ENCODE measurements at places on chromosomes 12 and 14.

GRCh38 chr12:109695416-109695815, 18.2 kb upstream of the FAM222A start:
- DNase-seq, result no peak

DNA sequence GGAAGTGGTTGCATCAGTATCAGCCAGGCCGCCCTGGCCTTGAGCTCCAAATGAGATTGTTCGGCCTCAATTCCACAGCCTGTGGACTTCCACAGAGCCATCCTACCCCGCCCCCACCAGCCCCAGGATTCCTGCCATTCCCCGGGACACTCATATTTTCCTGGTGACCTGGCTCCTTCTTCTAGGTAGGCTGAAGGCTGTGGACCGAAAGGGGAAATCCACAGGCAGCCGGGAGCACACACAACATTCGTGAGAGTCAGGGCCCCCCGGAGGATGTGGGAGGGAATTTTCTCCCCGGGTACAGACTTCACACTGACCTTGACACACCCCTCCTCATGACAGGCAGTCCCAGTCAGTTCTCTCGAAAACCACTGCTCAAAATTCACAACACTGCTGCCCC, 39.9 kb downstream of the RIN3 start:
- DNase-seq, result no peak

DNA sequence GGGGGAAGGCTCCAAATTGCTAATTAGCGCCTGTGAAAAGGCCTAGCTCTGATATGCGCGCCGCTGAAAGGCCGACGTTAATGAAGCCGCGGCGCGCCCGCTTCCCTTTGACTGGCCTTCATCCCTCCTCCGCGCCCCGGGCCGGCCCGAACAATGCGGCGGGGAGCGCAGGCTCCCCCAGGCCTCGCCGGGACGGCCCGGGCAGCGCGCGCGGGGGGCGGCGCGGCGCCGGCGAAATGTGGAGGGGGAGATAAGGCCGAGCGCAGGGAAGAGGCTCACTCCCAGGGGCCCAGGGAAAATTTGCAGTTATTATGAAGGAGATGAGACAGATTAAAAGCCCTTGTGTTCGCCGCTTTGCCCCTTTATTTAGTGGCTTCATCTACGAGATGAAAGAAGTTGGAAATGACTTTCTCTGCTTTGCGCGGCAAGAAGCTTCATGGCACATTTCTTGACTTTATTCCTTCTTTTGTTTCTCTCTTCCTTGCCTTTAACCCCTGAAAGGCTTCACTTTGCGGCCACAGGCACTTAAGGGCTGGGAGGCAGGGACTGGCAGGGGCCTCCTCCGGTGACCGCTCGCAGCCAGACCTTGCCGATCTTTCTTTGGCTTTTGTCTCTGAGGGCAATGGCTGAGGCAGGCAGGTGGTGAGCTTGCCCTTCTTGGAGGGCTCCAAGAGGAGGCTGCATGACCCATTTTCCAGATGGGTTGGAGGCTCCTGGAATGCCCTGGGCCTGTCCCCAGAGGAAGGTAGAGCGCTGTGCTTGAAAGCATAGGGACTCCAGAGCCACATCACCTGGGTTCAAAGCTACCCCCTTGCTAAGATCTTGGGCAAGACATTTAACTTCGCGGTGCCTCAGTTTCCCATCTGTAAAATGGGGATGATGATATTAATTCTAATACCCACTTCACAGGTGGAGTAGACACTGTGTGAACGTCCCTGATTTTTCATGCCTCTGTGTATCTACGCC, 12.7 kb upstream of the GPATCH2L start:
- no peak for DNase-seq

DNA sequence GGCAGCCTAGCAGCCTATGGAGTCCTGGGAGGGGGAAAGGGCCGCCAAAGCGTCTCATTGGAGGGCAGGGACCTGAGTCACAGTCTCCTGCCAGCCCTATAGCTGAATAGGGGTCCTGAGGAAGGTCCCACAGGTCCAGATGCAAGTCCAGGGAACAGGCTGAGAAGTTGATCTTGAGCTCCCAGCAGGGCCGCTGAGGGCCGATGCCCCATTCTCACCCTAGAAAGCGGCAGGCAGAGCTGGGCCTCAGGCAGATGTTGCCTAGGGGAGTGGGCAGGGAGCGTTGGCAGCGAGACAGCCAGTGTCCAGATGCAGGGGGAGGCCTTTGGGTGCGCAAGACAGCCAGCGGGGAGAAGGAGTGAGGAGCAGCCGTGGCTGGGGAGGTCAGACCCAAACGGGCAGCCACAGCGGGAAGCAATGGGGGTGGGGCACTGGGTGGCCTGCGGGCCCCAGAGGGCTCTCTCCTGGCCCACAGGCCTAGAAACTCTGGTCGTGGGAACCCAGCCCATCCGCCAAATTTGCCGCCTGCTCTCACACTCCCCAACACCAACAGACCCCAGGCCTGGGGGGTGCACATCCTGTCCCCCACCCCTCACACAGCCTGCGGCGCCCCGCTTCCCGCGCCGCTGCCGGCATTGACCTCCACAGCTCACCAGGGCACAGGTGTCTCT, 1.1 kb downstream of the HDAC7 start:
- peak; percentile 81 for DNase-seq

GRCh38 chr12:94012071-94012470, 136.3 kb upstream of the PLXNC1 start:
- DNase-seq, result no peak

GRCh38 chr14:94600148-94600545, 12.0 kb upstream of the SERPINA3 start:
- no peak for DNase-seq

DNA sequence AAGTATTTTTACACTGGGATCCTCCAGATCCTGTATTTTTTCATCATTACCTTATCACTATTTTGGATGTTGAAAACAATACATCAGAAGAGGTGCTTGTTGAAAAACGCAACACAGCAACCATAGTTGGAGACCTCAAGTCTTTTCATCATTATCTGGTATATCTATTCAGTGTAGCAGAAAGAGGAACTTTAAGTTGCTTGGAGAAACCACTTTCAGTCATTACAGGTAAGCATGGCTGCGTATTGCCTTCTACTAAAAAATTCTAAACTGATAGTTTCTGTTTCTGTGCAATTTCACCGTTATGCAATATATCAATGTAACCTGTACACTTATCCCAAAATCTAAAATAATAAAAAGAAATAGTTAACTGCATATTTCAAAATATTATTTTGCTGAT, 32.2 kb upstream of the PTPRQ start:
- DNase-seq, result no peak

DNA sequence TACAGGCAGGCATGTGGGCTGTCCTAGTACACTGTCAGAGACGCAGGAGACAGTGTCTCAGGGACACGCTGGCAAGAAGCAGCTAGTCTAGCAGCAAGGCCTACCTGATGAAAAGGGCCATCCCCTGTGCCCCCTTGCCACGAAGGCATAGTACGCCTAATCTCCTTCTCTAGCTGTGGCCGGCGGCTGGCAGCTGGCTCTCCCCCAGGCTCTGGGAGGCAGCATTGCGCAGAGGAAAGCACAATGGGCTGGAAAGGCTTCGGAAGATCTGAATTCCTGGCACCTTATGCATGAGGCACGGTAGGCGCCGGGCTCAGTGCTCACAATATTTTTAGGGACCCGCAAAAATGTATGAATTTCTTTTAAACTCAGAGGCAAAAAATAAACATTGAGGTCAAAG, 16.0 kb upstream of the PLEKHH1 start:
- no peak for DNase-seq

GRCh38 chr14:54450535-54450934, 9.4 kb upstream of the CNIH1 start:
- no peak for DNase-seq

DNA sequence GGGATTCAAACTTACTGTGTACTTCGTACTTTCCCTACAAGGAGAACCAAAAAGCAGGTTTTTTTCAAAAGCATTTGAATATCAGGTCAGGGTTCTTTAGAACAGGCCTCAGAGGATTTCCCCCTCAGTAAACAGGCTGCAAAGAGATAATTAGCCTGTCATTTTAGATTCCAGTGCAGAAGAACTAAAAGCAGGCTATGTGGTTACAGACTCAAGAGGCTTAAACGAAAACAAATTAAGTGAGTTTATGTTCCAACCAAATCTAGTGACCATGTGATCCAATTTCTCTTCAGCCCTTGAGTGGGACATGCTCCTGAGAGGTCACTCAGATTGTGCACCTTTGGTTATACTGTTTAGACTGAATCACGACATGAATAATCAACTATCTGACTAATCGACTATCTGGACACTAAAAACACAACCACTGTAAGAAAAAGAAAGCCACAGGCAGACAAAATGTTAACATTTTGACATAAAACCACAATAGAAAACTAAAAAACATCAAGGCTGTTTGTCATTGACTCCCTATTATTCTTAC, 4.5 kb downstream of the TMED8 start:
- no peak for DNase-seq

GRCh38 chr12:5027046-5027821, 16.4 kb upstream of the KCNA5 start:
- DNase-seq, result no peak

- no peak for DNase-seq
These were observed 4.4 kb downstream of the MMP17 start for GRCh38 chr12:131832321-131833231.

DNA sequence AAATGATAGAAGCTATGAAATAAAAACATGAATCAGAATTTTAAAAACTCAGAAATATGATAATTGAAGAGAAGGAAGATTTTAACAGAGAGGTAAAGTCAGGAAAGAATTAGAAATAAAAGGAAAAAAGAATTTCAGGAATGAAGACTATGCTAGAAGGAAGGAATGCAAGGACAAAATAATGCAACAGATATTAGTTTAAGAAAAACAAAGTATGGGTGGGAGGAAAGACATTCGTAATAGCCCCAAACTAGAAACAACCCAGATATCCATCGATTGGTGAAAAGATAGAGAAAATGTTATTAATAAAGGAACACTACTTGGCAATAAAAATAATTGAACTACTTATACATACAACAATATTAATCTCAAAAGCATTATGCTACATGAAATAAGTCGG, 129.6 kb downstream of the AKAP6 start:
- DNase-seq, result no peak

DNA sequence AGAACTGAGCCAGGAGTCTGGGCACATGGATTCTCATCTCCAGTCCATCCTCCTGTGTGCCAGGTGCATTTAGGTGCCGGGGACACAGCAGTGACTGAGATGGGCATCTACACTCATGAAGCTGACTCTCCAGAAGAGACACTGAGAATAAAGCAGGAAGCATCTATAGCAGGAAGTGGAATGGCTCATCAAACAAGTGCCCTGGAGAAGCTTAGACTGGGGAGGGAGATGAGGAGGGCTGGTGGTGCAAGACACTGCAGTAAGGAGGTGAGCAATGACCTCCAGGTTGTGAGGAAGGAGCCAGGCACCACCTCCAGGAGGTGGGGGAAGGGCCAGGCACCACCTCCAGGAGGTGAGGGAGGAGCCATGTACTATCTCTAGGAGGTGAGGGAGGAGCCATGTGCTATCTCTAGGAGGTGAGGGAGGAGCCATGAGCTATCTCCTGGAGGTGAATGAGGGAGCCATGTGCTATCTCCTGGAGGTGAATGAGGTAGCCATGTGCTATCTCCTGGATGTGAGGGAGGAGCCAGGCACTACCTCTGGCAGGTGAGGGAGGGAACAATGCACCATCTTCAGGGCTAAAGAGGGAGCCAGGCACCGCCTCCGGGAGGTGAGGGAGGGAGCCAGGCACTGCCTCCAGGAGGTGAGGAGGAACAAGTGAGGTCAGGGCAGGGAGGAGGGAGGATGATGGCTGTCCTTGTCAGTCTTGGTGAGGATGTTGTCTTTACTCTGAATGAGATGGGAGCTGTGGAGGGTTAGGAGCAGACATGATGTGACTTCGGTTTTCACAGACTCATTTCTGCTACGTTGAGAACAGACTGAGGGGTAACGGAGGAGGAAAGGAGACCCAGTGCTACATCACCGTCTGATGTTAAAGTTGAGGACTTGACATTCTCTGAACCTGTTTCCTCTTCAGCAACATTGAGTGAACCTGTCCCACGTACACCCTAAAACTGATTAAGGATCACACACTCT, 961.9 kb upstream of the TMEM132C start:
- no peak for DNase-seq

GRCh38 chr14:33668066-33668465, 282.8 kb downstream of the EGLN3 start:
- DNase-seq, result no peak

DNA sequence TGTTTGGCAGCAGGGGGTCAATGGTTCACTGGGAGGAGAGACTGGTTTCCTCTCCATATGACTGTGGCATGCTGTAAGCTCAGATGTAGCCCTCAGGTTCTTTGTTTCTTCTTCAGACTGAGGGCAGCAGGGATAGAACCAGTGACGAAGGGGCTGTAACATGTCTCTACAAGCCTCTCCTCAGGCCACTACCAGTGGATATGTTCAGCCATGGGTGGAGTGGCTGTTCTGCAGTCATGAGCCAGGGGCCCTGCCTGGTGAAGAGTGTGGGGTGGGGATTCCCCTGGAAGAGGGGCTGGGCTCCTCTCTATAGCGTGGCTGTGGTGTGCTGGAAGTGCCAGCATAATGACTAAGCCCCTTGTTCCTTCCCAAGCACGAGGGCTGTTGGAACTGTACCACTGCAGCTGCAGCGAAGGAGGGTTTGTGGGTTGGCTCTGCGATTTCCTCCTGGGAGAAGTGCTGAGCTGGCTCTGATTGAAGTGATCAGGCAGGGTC, 55.8 kb downstream of the CMAS start:
- peak; percentile 50 for DNase-seq

DNA sequence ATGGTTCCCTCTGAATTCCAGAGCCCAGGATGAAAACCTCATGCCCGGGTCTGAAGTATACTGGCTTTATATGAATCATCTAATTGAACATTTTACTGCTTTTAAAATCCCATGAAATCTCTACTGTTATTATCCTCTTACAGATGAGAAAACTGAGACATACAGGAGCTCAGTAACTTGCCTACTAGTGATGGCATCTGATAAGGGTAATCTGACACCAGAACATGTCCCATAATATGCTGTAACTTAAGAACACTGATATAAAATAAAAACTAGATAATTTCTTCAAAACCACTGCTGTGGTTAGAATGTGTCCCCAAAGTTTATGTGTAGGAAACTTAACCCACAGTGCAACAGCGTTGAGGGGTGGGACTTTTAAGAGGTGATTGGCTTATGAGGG, 219.6 kb upstream of the TMTC1 start:
- no peak for DNase-seq

- no peak for DNase-seq
These were observed 55.1 kb downstream of the TTC6 start for GRCh38 chr14:37650356-37651037.

DNA sequence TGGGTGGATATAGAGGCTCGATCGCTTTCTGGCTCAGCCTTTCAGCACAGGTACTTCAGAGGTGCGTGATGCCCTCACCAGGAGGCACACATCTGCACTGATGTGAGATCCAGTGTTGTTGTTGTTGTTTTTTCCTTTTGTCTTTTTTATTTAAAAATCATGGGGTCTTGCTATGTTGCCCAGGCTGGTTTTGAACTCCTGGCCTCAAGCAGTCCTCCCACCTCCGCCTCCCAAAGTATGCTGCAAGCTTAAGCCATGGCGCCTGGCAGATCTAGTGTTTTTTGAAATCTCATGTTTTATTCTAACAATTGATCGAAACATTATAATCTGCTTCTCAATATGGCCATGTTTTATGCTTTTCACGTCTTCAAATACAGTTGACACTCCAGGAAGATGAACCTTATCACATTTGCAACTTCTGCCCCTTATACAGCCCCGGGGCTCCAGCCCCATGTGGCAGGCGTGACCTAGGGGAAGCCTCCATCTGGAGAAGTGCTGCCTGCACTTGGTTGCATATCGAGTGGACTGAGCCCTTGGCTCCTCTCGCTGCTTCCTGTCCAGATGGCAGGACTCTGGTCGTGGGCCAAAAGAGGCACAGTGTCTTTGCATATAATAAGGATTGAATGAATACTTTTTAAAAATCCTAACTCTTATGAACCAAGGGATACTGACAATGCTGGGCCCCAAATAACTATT, 71.7 kb downstream of the TRAF3 start:
- no peak for DNase-seq

Measured in DND-41 (cell line).